ENCODE measurements at places on chromosomes 1 and 21. TPM values are rescaled to one million over a fixed set of nuclear protein-coding genes. Genes with fewer than 3 reads are reported as not detected.

Gene FLG2
- not detected for total RNA-seq

GRCh38 chr1:29322861-29323585 lies 86.7 kb downstream of the PTPRU start:
- ATAC-seq, result no peak

Gene FAM43B
- 0.93 TPM for total RNA-seq

GRCh38 chr1:210332719-210333398 lies 4.2 kb downstream of the HHAT start:
- ATAC-seq, result no peak

- no peak for ATAC-seq
Observed at GRCh38 chr1:67436511-67437055, 6.4 kb upstream of the SERBP1 start.

Gene LCA5L
- total RNA-seq, result 1.1 TPM

- ATAC-seq, result no peak
Observed at GRCh38 chr1:42676534-42677087, 5.6 kb upstream of the YBX1 start.

Gene RNU1-1
- under 0.01 TPM for total RNA-seq

Gene C1orf210
- total RNA-seq, result not detected

DNA sequence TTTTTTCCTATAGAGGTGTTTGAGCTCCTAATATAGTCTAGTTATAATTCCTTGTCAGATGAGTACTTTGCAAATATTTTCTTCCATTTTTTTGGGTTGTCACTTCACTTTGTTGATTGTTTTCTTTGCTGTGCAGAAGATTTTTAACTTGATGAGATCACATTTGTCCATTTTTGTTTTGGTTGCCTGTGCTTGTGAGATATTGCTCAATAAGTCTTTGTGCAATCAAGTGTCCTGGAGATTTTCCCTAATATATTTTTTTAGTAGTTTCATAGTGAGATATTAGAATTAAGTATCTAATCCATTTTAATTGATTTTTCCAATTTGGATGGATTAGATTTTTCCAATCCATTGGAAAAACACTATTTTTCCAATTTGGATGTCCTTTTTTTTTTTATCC lies 1395.5 kb downstream of the PLA2G4A start:
- ATAC-seq, result no peak

- ATAC-seq, result no peak
Observed at GRCh38 chr1:111784273-111784901, 28.7 kb downstream of the DDX20 start.

- no peak for ATAC-seq
Observed at GRCh38 chr1:66360285-66360724, 173.6 kb upstream of the SGIP1 start.

- no peak for ATAC-seq
Observed at GRCh38 chr21:23356905-23357304, 2250.4 kb downstream of the MRPL39 start.

- no peak for ATAC-seq
Observed at GRCh38 chr1:38125016-38125415, 78.4 kb upstream of the POU3F1 start.

Gene GOLT1A
- not detected for total RNA-seq

Gene ELAPOR1
- 0.40 TPM for total RNA-seq

- ATAC-seq, result no peak
Observed at GRCh38 chr21:29022166-29022565, 2.3 kb upstream of the USP16 start.

Gene LMOD1
- 1,267 TPM for total RNA-seq

Gene KRTAP10-3
- not detected for total RNA-seq

DNA sequence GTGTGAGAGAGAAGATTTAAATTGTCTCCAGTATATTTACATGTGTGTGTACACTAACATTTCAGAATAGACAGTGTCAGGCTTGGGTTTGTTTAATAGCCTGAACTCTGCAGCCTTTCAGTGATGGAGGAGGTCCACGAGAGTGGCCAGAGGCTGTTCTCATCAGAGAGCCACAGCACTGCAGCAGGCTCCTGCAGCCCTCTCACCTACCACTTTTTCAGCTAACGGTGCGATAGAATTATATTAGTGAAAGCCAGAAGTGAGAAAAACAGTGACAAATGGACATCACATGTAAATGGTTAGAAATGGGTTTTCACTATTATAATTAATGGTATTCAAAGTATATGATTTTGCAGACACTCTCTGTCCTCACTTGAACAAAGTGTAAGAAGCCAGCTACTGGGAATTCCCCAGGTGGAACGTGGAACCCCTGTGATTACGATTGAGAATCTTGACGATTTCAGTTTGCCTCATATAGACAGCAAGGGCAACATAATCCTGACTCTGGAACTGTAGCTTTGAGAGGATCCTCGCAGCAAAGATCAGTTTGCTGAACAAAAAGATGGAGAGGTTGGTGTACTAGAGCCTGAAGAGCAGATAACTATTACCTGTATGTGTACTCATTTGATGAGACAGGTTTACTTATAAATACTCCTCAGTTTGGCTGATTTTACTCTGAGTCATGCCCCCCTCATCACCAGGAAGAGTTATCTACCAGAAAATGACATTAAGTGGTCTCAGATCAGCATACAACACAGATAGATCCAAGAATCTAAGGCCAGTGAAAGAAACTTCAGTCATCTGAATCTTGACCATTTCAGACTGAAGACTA lies 31.4 kb downstream of the IFI16 start:
- ATAC-seq, result no peak

DNA sequence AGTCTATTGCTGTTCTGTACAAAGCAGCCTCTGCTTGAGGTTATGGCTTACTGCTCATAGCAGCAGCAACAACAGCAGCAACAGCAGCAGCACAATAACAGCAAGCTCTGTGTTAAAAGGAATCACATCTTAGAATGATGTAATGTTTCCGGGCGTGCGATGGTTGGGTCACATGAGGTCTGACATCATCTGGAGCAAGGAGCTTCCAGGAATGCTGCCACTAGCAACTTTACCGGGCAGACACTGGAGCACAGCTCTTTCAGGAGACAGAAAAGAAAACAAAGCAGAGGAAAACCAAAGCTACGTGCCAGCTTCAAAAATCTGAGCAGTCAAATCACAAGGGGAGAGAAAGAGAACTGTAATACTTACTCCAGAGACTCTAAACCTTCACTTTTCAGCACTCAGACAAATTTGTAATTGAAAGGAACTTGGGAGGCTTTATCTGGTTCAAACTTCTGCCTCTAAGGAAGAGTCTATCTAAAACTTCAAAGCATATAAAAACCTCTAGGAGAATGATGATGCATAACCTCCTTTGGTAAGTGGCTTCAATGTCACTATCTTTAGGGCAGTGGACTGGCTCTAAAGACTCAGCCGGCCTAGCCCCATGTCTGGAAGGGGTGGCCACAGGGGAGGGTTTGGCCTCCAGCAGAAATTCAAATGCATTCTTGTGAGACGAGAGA lies 28.3 kb upstream of the RAB3GAP2 start:
- peak; percentile 96 for ATAC-seq

DNA sequence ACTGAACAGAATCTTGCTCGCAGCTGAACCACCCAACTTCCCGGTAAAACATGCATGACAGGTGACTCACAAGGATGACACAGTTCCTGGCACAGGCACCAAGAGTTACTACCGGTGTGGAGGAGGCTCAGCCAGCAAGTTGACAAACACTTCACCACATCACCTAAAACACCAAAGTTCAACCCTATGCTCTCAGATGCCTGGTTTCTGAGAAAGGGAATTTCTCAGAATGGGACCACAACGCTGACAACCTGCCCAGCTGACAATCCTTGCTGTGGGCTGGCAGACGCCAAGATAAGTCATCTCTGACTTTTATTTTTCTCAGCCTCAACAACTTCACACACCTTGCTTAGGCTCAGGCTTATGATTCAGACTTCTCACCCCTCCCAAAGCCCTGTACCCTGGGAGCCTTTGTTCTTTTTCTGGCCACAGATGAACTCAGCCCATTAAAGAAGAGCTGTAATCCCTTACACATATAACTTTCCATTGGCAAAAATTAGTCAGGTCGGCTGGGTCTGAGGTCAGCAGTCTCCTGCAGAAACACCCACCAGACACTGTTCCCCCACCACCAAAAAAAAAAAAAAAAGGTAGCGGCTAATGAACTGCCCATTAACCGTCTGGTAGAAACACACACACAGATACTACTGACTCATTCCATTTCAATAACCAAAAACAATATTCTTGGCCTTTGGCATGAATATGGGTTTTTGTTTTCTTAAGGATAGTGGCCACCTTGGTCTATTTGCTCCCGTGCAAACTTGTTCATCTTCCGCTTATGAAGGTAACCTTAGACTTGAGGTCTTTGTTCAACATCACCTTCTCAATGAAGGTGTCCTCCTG lies 10.8 kb upstream of the TIAM1 start:
- ATAC-seq, result no peak

DNA sequence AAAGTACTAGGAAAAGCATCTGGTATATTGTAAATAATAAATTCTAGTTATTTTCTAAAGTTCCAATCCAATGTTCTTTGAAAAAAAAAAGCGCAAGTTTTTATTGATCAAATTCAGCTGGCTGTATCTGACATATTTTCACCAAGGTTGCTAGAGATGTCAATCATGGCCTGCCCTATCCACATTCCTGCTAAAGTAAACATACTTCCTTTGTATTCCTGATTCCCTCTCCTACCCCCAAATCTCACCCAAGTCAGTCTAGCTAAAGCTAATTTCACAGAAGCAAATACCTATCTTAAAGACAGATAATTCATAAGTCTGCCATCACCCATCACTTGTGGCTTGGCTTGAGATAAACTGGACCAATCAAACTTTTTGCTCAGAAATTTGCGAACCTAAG lies 21.3 kb downstream of the ANKRD13C start:
- no peak for ATAC-seq

Gene HLCS
- 22.5 TPM for total RNA-seq

DNA sequence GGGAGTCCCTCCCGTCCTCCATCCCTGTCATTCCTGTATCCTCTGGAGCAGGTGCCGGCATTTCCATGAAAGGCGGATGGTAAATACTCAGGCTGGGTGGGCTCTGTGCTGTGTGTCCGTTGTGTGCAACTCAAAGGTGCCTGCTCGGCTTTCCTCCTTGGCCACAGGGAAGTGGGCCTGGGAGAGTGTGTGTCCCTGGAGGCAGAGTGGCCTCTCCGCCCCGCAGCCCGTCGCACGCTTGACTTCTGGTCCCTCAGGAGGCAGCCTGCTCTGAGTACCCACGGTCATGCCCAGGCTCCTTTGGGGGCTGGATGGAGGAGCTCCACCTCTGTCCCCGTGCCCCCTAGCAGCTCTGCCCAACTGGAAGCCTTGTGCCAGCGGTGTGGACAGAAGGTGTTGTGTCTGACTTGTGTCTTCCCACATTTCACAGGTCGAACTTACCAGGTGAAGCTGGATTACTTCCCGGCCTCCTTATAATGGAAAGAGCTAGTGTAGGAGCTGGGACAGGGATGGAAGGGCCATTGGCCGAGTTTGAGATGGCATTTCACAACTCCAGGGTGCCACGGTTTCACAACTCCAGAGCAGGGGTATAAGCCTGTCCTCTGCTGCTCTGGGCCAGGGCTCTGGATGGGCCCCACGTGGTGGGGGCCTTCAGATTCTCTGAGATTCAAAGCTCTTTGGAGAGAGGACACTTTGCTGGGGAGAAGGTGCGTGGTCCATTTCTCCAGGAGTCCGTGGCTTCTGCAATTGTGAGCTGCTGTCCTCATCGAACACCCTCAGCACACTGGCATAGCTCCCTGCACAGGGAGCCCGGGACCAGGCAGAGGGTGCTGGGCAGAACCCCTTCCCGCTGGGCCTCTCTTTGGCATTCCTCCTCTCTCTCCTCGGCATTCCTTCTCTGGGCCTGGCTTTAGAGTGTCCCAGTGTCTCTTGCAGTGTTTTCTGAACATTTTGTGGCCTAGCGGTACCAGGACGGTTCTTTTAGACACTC lies 152.7 kb upstream of the COL6A1 start:
- no peak for ATAC-seq

GRCh38 chr21:36337099-36337509 lies 17.1 kb downstream of the MORC3 start:
- ATAC-seq, result no peak

GRCh38 chr1:112788561-112788960 lies 73.4 kb upstream of the PPM1J start:
- ATAC-seq, result no peak

Gene LCE1C
- not detected for total RNA-seq

GRCh38 chr21:18716578-18717138 lies 313.1 kb upstream of the TMPRSS15 start:
- no peak for ATAC-seq

- ATAC-seq, result no peak
Observed at GRCh38 chr1:247444571-247444970, 13.3 kb downstream of the OR2B11 start.

- peak; percentile 62 for ATAC-seq
Observed at GRCh38 chr1:110053552-110054428, 16.7 kb downstream of the ALX3 start.

Gene RTCA
- 13.2 TPM for total RNA-seq

DNA sequence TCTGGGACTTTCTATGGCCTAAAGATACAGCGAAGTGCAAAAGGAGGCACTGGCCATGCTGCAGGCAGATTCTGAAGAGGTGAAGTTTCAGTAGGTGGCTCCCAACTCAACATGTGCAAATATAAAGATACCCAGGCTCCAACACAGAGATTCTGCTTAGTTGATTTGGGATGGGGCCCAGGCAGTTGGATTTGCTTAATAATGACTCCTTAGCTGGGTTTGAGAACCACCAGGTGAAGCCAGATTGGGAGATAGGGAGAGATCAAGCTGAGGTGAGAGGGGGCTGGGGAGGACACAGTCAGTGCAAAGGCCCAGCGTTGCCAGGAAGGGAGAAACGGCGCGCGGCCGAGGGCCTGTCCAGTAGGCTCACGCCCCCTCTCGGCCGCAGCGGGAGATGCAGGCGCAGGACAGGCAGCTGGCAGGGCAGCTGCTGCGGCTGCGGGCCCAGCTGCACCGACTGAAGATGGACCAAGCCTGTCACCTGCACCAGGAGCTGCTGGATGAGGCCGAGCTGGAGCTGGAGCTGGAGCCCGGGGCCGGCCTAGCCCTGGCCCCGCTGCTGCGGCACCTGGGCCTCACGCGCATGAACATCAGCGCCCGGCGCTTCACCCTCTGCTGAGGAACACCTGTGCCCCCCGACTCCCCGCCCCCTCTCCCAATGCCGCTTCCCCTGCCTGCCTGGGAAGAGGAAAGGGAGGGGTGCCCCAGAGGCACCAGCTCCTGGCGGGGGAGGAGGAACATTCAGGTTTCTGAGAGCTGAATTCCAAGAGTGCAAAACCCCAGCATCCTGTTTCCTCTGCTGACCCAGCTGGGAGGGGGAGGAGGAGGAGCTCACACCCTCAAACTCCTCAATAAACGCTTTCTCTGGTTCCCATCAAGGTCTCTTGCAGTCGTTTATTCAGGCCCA lies 1.2 kb downstream of the FAM167B start:
- peak; percentile 66 for ATAC-seq

DNA sequence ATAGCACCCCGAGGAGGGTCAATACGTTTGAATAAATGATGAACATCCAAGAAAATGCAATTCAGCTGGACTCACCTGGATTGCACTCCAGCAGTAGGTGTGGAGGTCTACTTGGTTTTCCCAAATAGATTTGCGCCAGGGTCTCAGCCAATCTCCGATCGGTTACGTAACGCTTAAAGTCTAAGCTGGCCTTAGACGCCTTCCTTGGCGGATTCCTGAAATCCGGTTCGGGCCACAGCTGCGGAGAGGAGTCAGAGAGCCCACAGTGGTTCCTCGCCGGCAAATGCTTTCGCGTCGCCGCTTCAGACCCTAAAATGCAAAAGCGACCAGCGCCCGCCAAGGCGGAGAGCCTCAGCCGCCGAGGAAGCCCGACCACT lies 322 bp downstream of the TFB2M start:
- peak; percentile 6 for ATAC-seq

GRCh38 chr1:43545339-43545694 lies 14.6 kb downstream of the PTPRF start:
- no peak for ATAC-seq

- ATAC-seq, result peak; percentile 68
Observed at GRCh38 chr1:221840511-221841243, 98.8 kb upstream of the DUSP10 start.

Data from gastroesophageal sphincter (tissue), 4 donors.